Memory B cell (primary cell): ENCODE measurements at places on chromosomes 2 and 18.

DNA sequence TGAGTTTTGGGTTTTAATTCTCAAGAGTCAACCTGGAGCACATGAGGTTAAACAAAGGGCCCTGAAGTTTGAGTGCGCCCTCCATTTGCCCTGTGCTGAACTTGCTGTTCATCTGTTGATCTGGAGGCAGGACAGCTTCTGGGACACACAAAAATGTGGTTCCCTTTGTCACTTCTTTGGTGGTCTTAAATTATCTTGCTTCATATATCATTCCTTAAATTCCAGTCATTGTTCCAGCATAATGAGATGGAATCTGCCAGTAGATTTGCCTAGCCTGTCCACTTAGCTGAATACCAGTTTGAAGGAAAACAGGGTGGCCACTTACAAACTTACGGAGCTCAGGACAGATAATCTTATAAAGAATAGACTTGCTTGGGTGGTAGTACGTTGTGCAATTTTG is 916 bp downstream of the CETN1 start:
- DNase-seq, result no peak

DNA sequence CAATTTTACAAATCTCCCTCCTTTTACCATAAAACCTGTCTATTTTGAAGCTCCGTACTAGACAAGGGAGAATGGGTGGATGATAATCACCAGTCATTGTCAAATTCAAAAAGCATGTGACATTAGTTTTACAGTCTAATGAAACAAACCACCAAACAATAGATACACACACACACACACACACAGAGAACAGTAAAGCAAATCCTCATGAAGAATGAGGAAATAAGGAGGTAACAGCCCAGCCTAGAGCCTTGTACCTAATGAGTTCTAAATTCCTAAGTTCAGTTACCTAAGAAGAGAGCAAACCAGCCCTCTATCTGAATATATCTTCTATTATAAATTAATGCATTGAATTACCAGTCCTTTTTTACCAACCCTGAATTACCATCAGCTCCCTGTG is 36.8 kb upstream of the BZW1 start:
- no peak for DNase-seq

- DNase-seq, result no peak
These were observed 263.8 kb downstream of the PHLPP1 start for GRCh38 chr18:62979176-62979575.

DNA sequence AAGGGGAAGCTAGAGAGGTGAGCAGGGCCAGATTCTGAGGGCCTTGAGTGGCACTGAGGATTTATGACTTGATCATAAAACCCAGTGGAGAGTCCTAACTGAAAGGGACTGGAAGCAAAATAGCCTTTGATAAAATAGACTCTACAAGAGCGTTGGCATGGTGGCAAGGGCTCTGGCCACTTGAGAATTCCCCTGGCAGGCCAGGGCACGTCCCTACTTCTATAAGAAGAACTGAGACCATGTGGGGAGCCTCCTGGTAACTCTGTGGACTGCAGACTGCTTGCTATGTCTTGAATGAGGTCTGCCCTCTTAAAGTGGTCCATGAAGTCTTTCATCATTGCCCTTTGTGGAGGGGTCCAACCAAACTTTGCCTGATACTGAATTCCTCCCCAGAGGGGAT is 324.8 kb downstream of the ALK start:
- no peak for DNase-seq

- no peak for DNase-seq
These were observed 353.9 kb upstream of the GYPC start for GRCh38 chr2:126302043-126302442.

- DNase-seq, result no peak
These were observed 63.8 kb upstream of the MSH6 start for GRCh38 chr2:47719099-47719498.

DNA sequence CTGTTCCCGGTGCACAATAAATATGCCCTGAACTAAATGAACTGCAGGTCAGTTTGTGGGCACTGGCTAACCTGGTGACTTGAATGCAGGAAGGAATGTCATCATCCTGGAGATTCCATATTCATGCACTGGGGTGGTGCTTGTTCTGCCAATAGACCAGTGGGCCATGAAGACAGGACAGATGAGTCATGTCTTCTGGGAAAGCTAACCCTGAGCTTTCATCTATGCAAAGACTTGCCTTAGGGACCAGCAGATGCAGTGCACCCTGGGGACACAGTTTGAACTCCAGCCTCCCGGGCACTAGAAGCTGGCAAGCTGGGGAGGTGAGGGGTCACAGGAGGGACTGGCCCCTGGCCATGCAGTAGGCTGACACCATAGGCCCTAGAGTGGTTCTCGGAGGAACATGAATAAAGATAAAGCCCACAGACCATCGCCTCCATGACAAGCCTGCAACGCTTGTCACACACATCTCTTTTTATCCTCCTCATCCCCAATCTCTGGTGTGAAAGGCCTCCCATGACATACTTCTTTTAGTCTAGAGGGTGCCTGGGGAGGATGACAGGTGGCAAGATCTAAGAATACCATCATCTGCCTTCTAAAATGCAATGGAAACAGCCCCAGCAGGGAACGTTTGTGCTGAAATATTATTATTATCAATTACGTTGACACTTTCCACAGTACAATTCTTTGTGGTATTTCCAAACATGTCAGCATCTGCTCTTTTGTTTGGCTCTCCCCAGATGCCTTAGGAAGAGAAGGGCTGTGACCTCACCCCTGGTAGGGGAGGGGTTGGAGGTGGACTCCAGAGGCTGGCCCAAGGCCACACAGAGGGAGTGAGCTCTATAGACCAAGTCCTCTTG is 267.4 kb upstream of the RAB6C start:
- no peak for DNase-seq

DNA sequence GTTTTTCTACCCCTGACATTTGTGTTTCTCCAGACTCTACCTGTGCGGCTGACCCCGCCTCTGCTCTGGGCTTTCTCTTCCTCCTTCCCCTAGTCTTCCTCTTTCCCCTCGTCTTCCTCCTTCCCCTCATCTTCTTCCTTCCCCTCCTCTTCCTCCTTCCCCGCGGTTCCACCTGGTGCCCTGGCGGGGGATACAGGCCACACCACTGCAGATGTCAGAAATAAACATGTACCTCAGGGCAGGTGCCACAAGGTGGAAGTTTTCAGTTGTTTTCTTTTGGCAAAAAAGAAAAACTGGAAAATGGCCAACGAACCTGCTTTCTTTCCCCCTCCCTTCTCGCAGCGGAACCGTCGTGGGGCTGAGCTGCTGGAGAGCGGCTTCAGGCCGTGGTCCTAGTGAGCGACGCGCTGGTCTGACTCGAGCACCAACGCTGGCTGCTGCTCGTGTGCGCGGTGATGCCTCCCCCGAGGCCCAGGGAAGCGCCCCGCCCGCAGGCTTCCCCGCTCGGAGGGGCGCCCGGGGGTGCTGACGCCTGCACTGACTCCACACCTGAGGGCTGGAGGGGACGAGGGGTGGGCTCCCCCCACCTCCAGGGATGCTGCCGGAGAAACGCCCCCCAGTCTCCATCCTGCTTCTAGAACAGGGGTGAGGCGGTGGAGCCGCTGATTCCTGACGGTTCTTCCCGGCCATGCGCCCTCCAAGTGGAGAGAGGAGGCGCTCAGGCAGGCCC is 83.7 kb upstream of the ZNF516 start:
- DNase-seq, result no peak

DNA sequence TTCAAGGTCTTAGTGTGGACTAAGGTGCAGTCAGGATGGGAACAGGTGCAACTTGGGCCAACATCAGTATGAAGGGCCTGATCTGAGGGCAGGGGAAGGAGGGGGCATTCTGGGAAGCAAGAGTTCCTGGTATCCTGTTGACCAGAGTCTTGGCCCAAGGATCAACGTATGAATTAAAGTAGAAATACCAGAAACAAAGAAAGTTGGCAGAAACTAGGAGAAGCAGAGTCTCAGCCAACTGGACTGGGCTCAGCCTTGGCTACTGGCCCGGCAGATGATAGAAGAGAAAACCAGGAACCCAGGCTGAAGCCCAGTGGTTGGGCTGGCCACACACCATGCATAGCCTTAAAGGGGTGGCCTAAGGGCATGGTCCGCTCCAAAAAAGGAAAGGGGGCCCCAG is 2.3 kb downstream of the CETN1 start:
- no peak for DNase-seq

DNA sequence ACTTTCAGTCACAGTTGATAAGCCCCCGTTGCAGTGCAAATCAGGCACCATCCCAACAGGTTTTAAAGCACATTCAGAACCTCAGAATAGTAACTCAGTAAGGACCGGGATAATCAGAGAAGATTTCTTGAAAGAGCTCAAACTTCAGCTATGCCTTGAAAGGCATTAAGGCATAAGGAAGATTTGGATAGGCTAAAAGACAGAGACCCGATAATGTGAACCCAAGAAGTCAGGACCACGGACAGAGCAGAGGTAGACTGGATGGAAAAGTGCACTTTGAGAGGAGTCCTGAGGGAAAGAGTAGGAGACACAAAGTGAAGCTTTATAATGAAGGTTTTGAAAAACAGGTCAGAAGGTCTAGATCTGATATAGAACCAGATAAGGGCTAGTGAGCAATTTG is 36.9 kb upstream of the KLF7 start:
- DNase-seq, result no peak

DNA sequence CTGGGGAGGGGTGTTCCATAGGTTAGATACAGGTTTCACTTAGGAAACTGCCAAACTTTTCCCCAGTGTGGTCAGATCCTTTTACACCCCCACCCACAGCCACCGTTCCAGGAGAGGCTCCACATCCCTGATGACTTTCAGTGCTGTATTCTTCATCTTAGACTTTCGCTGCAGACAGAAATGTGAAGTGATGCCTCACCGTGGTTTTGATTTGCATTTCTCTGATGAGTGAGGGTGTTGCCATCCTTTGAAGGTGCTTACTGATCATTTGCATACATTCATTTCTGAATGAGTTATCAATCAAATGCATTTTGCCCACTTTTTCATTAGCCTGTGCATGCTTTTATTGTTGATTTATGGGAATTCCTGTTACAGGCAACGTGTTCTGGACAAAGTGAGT is 14.9 kb downstream of the COPS9 start:
- DNase-seq, result no peak

GRCh38 chr18:65968239-65969004 is 217.6 kb downstream of the CDH7 start:
- DNase-seq, result no peak

DNA sequence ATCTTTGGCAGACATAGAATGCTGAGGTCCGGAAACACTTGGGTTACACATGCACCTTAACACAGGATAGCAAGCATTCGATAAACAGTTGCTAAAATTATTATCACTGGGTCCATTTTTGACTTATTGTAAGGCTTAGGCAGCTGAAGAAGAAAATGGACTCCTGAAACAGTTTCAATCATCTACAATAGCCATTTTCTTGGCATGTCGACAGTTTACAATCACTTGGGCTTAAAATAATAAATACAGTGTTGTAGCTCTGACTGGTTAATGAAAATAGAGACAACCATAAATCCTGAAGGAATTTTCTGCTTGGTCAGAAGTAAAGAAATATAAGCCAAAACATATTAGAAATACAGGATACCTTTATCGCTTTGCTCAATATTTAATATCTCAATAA is 169.2 kb downstream of the XIRP2 start:
- DNase-seq, result no peak

GRCh38 chr2:105317937-105318336 is 11.6 kb downstream of the TGFBRAP1 start:
- no peak for DNase-seq

DNA sequence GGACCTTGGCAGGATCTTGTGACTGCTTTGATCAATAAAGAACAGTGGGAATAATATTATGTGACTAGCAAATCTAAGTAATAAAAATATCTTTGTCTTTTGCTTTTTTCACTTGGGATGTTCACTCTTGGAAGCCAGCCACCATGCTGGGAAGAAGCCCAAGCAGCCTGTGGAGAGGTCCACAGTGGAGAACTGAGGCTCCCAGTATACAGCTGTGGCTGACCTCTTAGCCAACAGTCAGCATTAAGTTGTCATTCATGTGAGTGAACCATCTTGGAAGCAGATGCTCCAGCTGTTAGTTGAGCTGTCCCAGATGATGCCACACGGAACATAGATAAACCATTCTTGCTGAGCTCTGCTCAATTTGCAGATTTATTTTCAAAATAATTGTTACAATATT is 160.0 kb downstream of the OSR1 start:
- DNase-seq, result no peak

DNA sequence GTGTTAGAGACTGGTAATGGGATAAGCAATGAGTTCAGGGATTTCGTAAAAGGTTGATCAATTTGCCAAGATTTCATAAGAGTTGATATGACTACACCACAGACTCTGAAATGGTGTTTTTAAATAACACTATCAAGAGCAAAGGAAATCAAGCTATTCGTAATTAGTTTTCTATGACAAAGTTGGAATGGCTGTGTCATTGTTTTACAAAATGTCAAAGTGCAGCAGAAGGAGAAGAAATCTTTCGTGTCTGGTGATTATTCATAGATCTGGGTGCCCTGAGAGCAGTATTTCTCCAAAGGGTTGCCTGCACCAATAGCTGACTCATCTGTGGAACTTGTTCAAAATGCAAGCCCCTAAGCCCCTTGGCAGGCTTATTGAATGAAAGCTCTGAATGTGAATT is 70.1 kb downstream of the NABP1 start:
- DNase-seq, result no peak

DNA sequence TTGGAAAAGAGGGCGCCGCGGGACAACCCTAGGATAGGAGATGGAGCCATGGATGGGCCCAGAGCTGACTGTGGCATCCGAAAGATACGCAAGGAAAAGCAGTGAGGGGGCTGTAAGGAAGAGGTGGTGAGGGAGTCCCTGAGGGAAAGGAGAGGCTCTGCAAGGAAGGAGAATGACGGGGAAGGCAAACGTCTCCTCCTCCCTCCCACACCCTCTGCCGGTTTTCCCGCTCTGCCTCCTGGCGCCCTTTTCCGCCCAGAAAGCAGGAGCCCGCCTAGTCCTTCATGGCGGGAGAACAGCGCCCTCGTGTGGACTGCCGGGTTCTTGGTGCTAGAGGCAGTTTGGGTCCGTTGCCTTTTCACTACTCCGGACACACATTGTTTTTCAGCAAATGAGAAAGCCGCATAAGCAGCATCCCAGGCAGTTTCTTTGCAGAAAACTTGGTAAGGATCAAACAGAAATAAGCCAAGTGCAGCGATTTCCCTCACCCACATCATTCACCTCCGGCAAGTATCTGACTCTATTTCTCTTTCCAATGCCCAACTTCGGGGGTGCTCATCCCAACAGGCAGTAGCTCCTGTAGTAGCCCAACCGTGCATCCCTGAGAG is 200.4 kb downstream of the INO80D start:
- peak; percentile 45 for DNase-seq
